ENCODE measurements at places on chromosomes 11 and 22.

GRCh38 chr11:1830322-1831223, 4.2 kb upstream of the SYT8 start:
- no peak for DNase-seq

GRCh38 chr11:105538588-105538987, 71.3 kb upstream of the GRIA4 start:
- DNase-seq, result no peak

- no peak for DNase-seq
These were observed 42.6 kb downstream of the MAP6 start for GRCh38 chr11:75625991-75626888.

- DNase-seq, result no peak
These were observed 3.7 kb downstream of the SERPIND1 start for GRCh38 chr22:20777420-20778177.

DNA sequence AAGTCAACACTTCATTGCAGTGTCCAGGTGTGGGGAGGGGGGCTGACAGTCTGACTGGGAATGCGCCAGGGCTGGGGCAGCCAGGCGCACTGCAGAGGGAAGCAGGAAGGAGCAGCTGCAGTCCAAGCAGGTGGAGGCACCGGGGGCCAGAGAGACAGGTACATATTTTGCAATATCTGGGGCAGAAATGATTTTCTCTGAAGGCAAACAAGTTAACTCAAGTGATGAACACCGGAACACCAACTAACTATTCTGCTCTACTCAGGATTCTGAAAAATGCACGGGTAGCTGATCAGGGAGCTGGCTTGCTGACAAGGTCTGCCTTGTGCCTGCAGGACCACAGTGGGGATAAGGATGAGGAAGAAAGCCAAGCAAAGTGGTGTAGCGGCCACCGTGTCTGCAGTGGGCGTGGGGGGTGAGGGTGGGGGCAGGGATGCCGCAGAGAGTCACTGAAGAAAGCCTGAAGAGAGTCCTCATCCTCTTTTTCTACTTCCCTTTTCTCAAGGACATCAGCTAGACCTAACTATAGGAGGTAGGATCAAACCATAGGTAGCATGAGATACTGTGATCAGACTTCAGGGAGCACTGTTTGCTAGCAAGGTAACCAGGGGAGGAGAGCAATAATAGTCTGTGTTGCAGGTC, 83.4 kb downstream of the SCN3B start:
- no peak for DNase-seq

DNA sequence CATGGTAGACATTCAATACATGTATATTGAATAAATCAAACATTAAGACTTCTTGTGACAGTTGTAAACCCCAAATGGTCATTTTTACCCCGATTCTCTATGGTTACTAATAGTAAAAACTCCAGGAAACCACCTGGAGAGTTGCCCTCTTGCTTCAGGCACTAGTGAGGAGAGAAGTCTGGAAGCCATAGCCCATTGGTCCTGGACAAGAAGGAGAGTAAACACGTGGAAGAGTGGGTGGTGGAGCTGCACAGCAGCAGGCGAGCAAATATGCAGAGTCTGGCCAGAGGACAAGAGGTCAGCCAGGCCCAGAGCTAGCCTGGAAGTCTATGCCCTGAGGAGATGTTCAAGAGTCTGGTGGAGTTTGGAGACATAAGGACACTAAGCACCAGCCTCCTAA, 17.7 kb downstream of the DCHS1 start:
- no peak for DNase-seq

Data from midbrain (tissue), 1 donor.